ENCODE measurements at places on chromosomes 6 and 20. TPM values are rescaled to one million over a fixed set of nuclear protein-coding genes. Genes with fewer than 3 reads are reported as not detected.

Gene FOXA2
- not detected for polyA plus RNA-seq

Gene FAM83C
- not detected for polyA plus RNA-seq

Gene RFX6
- not detected for polyA plus RNA-seq

Gene LY6G6D
- polyA plus RNA-seq, result not detected

Gene MCM8
- polyA plus RNA-seq, result 0.93 TPM

Gene ADGRF5
- polyA plus RNA-seq, result not detected

Gene GTF2H4
- polyA plus RNA-seq, result 8.4 TPM
